ENCODE measurements at places on chromosomes 12 and 14.

DNA sequence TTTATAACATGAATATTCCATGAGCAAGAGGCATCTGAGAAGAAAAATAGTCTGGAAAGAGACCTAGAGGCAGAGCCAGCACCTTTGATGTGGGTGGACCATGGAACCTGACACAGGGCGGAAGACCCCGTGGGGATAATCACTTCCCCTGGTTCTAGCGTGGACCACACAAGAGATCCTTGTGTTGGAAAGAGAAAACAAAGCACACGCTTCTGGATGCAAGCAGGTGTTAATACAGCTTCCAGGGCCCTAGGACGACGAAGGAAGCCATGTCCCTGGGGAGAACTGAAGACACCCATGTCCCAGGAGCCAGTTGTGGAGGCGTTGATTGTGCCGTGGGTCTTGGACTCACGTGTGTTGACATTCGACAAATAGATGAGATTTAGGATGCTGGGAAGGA is 102.9 kb downstream of the ADGRD1 start:
- DNase-seq = no peak

GRCh38 chr12:46959502-46959901 is 119.9 kb upstream of the PCED1B start:
- no peak for DNase-seq

GRCh38 chr14:67571991-67572323 is 28.1 kb downstream of the PIGH start:
- DNase-seq = no peak

- no peak for DNase-seq
Measured at GRCh38 chr14:103078860-103079587, 5.0 kb upstream of the LBHD2 start.

GRCh38 chr14:89720076-89720687 is 234.3 kb downstream of the EFCAB11 start:
- DNase-seq = no peak

- no peak for DNase-seq
Measured at GRCh38 chr12:27566159-27566558, 42.2 kb downstream of the PPFIBP1 start.

DNA sequence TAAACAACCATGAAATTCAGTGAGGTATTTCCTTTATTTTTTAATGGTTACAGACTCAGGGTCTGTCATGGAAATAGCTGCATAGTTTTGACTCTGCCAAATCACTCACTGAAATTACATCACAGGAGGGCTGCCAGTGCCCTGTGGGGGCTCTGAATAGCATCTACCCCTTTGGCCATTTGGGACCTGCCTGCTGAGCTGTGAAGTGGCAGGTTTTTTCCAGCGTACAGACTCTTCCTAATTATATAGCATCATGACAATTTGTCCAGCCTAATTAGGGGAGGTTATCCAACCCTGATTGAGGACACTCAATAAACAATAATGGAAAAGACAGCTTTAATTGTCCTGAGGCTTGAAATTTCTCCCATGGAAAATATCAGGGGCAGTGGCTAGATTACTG is 1.8 kb upstream of the COCH start:
- DNase-seq = no peak

DNA sequence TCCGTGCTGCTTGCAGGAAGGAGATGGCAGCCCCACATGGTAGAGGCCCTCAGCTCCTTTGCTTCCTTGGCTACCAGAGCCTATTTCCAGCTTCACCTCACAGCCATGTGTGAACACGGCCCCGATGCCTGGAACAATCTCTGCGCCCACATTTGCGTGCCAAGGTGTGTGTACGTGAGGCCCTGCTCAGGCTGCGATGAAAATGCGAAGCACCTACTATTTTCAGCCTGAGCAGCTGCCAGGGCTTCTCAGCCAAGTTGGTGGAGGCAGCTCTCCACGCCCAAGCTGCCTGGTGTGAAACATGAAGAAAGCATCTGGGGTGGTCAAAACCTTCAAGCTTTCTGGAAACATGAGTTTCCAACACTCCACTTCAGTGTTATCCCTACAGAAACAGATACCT is 177.8 kb upstream of the EGLN3 start:
- DNase-seq = no peak

- no peak for DNase-seq
Measured at GRCh38 chr12:5473076-5473782, 41.3 kb downstream of the NTF3 start.

DNA sequence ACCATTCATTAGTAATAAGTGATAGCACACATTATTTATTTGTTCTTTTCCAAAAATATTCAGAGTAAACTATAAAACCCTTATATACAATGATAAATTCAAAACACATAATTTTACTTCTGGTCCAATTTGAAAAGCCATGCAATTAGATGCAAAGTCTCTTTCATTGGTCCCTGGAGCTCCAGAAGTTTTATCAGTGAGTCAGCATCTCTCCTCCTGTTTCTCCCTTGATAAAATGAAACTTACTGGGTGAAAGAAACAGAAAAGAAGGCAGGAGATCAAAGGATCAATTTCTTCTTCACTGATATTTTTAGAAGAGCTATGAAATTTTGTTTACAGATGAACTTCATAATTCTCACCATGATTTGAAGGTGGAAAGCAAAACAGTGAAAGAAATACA is 47.5 kb downstream of the IFNG start:
- DNase-seq = no peak

DNA sequence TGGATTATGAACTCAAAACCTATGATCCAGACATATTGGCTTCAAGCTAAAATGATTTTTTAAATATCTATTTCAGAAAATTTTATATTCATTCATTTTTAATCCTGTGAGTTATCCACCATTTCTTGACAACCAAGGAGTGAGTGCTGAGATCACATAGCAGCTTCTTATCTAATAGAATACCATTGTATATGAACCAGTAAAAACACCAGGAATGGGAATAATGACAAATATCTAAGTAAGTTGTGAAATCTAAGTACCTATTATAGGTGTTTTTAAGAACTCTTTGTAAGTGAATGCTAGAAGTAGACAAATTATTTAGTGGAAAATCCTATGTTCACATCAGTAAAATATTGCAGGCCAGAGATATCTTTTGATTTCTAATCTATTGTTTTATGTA is 8.2 kb downstream of the LUM start:
- DNase-seq = no peak

- no peak for DNase-seq
Measured at GRCh38 chr14:29637411-29637810, 290.2 kb downstream of the PRKD1 start.

- no peak for DNase-seq
Measured at GRCh38 chr12:24127919-24128721, 178.7 kb upstream of the SOX5 start.

GRCh38 chr14:27929797-27930347 is 836.7 kb upstream of the FOXG1 start:
- DNase-seq = no peak

- DNase-seq = no peak
Measured at GRCh38 chr14:69281450-69282169, 21.7 kb downstream of the GALNT16 start.

- no peak for DNase-seq
Measured at GRCh38 chr12:74660442-74660841, 122.8 kb downstream of the ATXN7L3B start.

DNA sequence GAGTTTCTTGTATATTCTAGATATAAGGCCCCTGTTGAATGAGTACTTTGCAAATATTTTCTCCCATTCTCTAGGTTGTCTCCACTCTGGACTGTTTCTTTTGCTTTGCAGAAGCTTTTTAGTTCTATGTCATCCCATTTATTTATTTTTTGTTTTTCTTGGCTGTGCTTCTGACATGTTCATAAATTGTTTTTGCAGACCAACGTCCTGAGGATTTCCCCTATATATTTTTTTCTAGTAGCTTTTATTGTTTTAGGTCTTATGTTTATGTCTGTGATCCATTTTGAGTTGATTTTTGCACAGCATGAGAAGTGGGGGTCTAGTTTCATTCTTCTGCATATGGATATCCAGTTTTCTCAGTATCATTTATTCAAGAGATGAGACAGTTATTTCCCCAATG is 70.4 kb upstream of the BTG1 start:
- DNase-seq = no peak

DNA sequence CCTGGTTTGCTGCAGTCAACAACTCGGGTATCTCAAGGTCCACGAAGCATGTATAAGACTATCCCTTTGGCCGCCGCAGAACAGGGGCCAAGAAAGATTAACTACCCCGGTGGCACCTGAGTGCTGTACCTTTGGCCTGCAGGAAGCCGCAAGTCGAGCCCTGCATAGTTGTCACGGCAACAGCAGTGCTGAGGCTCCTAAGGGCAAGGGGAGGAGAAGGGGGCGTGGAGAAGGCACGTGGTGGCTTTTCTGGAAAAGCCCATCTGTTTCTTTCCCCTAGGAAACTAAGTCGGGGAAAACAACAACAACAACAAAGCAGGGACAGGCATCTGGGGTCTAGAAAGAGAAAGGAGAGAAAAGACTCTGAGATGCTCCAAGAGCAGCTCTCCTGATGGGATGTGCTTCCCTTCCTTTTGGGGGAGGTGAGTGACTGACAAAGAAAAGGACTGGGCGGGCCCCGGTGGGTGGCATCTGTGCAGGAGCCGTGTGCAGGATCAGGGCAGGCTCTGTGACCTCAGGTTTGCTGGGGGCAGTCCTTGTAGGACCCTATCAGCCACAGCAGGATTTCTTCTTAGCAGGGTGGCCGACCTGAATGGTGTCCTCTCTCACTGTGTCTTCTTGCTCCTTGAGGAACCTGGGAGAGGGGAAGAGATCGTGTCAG is 123.9 kb downstream of the PRMT8 start:
- no peak for DNase-seq

- DNase-seq = no peak
Measured at GRCh38 chr14:100035700-100036099, 29.5 kb upstream of the EVL start.

GRCh38 chr12:66235626-66236281 is 46.7 kb downstream of the IRAK3 start:
- DNase-seq = no peak

DNA sequence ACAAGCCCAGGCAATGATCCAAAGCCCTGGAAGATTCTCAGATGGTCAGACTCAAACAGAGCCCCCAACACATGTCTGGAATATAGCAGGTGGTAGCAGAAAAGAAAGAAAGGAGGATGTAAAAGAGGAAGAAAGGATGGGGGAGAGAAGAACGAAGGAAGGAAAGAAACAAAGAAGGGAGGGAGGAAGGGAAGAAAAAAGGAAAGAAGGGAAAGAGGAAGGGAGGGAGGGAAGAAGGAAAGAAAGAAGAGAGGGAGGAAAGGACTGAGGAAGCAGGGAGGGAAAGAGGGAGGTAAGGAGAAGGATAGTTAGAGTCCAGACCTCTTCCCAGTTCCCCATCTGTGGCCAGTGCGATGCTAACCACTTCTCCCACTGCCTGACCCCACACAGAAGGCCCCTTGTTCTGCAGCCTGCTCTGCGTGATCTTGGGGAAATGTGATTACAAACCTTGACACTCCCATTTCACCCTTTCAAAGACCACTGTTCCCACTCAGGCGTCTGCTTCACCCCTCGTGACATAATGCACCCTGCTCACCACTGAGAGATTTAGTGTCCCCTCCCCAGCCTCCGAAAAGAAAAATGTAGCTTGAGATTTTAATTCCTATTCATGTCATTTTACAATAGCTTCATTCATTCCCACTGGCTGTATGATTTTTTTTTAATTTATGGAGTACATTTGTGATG is 357.9 kb downstream of the BCL11B start:
- no peak for DNase-seq

- no peak for DNase-seq
Measured at GRCh38 chr12:1250641-1251040, 259.6 kb downstream of the ERC1 start.

DNA sequence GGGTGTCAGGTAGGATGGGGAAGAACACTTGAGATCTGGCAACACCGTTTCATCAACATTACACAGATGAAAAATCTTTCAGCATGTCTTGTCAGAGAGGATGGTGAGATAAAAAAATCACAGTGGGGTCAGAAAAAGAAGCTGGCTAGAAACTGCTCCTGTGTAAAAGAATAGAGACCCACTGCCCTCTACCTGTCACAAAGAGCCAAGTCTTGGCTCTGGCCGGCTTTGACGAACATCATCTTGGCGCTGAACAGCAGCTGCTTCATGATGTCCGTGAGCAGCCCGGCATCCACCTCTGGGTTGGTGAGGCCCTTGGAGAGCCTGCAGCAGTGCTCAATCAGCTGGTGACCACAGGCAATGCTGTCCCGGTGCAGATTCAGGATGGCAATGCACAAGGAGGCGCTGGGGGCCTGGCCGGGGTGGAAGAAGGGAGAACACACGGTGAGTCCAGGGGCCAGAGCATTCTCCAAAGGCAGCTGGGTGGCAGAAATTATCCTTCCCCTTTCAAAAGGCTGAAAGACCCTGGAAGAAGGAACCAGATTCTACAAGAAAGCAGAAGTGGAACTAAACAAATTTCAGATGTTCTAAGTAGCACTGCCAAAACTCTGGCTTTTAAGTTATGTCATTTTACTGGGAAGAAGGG is 50.2 kb downstream of the ZFYVE26 start:
- DNase-seq = no peak
